ENCODE measurements at places on chromosomes 5 and 9.

- DNase-seq, result no peak
Observed at GRCh38 chr9:21455320-21455719, 15.1 kb downstream of the IFNA1 start.

GRCh38 chr9:71032779-71033178 lies 88.6 kb downstream of the TRPM3 start:
- DNase-seq, result no peak

DNA sequence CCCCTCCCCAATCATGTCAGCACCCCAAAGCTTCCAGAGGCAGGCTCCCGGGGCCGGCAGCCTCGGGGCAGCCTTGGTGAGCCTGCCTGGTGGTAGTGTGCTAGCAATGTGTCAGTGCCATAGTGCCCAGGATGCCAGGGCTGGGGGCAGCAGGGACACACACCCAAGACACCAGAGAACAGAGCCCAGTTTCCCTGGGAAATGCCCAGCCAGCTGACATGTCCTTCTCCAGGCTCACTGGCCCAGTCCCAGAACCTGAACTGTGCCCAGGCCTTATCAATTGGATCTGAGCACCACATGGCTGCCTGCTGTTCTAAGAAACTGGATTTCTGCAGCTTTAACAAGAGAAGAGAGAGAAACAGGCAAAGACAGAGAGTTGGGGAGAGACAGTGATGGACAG lies 74.9 kb upstream of the LRRTM2 start:
- DNase-seq, result no peak

GRCh38 chr5:8138884-8139283 lies 269.9 kb downstream of the MTRR start:
- DNase-seq, result no peak

DNA sequence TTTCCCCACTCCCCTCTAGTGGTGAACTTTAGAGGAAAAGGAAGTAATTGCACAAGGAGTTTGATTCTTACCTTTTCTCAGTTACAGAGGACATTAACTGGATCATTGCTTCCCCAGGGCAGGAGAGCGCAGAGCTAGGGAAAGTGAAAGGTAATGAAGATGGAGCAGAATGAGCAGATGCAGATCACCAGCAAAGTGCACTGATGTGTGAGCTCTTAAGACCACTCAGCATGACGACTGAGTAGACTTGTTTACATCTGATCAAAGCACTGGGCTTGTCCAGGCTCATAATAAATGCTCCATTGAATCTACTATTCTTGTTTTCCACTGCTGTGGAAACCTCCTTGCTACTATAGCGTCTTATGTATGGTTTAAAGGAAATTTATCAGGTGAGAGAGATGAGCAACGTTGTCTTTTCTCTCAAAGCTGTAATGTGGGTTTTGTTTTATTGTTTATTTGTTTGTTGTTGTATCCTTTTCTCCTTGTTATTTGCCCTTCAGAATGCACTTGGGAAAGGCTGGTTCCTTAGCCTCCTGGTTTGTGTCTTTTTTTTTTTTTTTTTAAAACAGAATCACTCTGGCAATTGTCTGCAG lies 25.3 kb downstream of the SLC22A5 start:
- no peak for DNase-seq

- no peak for DNase-seq
Observed at GRCh38 chr5:159440235-159440634, 109.9 kb upstream of the IL12B start.

GRCh38 chr5:65811885-65812284 lies 89.9 kb downstream of the NLN start:
- no peak for DNase-seq

DNA sequence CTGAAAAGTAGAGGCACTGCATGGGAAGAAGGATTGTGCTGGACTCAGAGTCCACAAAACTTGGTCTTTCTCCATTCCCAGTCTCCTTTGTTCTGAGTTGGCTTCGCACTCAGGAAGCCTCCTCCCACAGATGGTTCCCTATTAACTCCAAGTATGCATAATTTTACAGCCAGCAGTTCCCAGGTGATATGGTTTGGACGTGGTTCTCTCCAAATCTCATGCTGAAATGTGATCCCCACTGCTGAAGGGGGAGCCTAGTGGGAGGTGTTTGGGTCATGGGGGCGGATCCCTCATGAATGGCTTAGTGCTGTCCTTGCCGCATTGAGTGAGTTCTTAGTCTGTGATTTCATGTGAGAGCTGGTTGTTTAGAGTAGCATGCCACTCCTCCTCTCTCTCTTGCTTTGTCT lies 86.6 kb downstream of the FEM1C start:
- DNase-seq, result no peak

- no peak for DNase-seq
Observed at GRCh38 chr5:143695941-143696340, 116.0 kb upstream of the HMHB1 start.

GRCh38 chr9:124040186-124040931 lies 28.8 kb downstream of the LHX2 start:
- DNase-seq, result no peak

GRCh38 chr5:126831156-126831555 lies 54.2 kb downstream of the LMNB1 start:
- no peak for DNase-seq

DNA sequence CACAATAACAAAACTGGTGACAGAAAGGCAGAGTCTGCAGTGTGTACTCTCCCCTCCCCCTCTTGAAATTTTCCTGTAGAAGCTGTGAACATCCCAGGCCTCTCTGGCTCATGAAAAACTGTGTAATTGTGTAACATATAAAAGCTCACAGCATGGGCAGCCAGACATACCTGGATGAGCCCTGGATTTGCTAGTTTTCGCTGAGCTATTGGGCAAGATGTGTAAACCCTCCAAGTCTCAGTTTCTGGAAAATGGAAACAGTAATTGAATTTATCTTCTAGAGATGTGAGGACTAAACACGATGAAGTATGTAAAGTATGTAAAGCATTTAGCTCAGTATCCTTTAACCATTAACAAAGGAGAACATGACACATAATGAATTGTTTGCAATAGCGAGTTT lies 143.2 kb upstream of the ANKH start:
- DNase-seq, result no peak

DNA sequence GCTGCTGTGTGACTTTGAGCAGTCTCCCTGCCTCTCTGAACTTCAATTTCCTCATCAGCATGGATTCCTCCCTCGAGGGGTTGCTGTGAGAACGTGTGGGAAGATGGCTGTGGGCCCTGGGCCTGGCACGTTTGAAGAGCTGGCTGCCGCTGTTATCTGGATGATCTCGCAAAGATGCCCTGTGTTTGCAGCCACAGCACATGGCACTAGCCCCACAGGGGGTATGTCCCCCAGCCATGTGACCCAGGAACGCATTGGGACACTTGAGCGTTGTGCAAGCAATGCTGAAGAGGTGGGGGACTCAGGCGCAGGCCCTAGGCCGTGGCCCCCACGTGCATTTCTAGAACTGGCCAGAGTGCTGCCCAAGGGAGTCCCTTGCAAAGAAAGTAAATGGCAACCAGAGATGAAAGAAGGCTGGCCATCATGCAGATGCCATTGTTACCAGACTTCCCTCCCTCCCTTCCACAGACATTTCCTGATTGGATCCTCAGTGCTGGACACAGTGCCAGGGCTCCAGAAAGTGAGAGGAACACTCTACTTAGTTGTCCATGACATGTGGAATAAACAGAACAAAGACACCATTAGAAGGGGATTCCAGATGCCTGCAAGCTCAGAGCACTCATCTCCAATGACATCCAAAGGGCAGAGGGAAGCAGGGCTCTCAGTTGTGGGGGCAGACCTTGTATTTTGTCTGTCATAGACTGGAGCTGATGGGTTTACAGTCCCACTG lies 65.1 kb upstream of the NEURL1B start:
- DNase-seq, result no peak

GRCh38 chr5:176466245-176466871 lies 18.2 kb downstream of the FAF2 start:
- no peak for DNase-seq

DNA sequence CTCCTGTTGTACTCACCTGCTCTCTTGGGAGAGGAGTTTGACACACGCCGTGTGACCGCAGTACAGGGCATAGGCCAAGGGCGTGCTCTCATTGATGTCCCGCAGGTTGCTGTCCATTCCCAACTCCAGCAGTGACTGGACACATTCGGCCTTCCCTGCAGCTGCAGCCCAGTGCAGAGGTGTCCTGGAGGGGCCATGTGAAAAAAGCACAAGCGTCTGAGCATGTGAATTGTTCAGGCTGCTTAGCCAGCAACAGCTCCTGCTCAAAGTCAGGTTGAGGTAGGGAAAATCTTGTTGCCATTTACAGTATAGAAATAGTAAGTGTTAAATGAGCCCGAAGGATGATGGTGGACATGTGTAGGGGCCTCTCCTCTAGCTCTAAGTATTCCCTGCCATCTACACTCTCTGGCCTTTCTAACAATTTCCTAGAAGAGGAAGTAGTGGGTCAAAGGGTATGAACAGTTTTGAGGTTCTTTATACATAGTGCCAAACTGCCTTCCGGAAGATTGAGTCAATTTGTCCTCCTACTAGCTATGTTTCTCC lies 116.5 kb downstream of the ANKRD55 start:
- no peak for DNase-seq

DNA sequence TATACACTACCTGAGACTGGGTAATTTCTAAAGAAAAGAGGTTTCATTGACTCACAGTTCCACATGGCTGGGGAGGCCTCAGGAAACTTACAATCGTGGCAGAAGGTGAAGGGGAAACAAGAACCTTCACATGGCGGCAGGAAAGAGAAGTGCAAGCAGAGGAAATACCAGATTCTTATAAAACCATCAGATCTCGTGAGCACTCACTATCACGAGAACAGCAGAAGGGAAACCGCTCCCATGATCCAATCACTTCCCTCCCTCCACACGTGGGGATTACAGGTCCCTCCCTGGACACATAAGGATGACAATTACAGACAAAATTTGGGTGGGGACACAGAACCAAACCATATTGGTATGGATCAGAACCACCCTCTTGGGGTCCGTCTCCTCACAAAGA lies 44.2 kb upstream of the SPIN1 start:
- DNase-seq, result no peak
